RPMI7951 (cell line): ENCODE measurements at places on chromosomes 3 and 15.
A peak's percentile ranks its signal among the peaks of the same experiment; 100 is the strongest.

- DNase-seq = peak; percentile 57
Measured at GRCh38 chr3:30607032-30607833, 832 bp downstream of the TGFBR2 start.

GRCh38 chr15:85792102-85792731 lies 2.5 kb downstream of the KLHL25 start:
- no peak for DNase-seq

DNA sequence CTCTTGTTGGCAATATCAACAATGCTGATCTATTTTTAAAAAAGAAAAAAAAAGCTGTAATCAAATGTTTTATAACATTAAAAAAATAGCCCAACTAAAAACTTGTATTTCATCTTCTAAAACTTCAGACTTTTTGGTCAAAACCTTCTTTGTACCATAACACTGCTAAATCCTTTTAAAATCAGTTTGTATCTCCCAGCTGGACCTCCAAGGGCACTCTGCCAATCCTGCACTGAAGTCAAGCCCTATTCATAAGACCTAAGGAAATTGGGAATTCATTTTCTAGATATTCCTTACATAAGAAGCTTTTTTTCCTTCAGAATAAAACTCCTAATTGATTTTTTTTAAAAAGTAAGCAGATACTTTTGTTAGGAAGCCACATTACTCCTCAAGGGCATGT lies 38.2 kb upstream of the HCLS1 start:
- no peak for DNase-seq

DNA sequence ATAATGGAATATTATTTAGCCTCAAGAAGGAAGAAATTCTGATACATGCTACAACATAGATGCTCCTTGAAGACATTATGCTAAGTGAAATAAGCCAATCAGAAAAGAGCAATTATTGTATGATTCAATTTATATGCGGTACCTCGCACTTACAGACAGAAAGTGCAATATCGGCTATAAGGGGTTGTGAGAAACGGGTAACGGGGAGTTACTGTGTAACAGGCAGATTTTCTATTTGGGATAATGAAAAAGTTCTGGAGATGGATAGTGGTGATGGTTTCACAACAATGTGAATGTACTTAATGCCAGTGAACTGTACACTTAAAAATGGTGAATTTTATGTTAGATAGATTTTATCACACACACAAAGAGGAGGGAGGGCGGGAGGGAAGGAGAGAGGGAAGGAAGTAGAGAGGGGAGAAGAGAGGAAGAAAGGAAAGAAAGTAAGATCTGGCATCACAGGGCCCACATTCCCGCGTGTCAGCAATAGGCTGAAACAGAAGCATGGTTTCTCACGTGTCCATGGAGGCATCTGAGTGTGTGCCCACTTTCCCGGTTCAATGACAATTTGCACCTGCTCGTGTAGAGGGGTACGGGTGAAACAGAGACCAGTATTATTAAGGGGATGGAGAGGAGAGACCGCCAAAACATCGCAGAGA lies 700 bp upstream of the BLM start:
- peak; percentile 7 for DNase-seq

- DNase-seq = peak; percentile 47
Measured at GRCh38 chr3:88203642-88204055, 53.9 kb downstream of the C3orf38 start.

DNA sequence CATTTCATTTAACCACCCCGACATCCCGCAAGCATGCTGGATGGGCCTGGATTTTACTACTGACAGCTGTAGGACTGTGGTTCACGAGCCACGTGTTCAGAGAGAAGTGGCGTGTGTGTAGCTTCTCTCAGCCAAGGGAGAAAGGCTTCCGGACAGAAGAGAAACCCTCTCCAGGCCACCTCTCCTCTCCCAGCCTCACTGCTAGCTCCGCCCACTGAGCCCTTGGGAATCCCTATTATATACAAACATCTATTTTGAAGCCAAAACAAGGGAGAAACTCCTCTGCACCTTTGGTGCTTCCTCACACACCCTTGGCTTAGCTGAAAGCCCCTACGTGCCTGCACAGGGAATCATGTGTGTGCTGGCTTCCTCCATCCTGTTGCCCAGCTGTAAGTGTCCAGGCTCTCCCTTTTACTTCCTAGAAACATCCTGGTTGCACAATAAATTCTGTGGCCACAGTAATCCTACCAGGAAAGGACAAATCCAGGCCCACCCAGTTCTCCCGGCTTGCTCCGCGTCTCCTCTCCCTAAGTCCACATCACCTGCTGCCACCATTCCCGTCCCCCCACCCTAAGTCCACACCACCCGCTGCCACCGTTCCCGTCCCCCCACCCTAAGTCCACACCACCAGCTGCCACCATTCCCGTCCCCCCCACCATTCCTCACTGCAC lies 30.5 kb downstream of the PCSK6 start:
- DNase-seq = no peak

DNA sequence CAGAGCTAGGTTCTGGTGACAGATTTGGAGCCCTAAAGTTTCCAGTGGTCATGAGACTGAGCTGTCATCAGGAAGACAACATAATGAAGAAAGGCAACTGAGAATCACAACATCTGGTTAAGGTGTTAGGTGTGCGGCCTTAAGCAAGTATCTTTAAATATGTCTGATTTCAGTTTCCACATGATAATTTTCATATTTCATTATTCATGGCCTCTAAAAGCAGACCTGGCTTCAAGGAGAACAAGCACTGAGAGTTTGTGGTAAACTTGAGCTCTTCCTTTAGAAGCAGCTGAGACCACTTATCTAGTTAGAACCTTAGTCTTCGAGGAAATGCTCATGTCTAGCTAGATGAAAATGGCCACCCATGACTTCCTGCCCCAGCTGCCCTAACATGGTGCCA lies 25.7 kb upstream of the MYLK start:
- no peak for DNase-seq

GRCh38 chr15:99442252-99442897 lies 123.4 kb upstream of the MEF2A start:
- peak; percentile 84 for DNase-seq

DNA sequence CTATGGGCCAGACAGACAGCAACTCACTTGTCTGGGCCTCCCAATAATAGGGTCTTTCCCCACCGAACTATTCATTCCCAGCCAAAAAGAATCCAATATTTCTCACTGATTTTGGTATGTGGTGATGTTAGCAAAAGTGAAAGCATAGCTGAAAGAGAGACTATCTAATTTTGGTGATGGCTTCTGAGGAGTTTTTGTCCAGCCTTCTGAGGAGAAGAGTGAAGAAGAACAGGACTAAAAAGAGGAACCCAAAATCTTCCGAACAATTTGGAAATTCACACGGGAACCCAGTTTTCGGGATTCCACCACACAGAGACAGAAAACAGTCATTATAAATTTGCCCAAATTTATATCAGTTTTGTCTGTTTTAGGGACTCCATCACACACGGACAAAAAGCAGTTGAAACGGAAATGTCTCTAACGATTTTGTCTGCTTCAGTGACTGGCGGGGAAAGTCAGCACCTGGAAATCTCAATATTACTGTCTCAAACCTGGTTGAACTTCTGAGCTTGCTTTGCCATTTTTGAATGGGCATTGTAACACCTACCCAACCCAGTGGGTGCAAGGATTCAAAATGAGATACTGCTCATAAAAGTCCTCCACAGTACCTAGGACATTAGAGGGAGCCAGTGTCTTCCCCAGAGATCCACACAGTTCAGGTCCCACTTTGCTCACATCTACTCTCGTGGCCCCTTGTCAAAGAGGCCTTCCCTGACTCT lies 9.1 kb downstream of the CD80 start:
- no peak for DNase-seq

- peak; percentile 70 for DNase-seq
Measured at GRCh38 chr3:150449169-150449721, 41.1 kb downstream of the TSC22D2 start.

DNA sequence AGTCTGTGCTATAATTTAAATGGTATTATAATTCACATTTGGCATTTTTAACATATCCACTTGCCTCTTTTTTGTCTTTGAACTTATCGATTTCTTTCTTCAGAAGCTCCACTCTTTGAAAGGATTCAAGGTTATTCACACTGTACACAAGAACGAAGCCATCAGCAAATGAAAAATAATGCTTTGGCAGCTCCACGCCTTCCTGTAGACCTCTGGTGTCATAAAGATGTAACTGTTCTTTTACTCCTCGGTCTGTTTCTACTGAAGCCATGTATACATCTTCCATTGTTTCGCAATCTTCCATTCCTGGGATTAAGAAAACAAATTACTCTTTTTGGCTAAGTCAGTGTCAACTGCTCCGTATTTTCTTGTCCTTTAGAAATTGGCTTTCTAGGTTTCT lies 16.0 kb downstream of the NKIRAS1 start:
- DNase-seq = no peak

DNA sequence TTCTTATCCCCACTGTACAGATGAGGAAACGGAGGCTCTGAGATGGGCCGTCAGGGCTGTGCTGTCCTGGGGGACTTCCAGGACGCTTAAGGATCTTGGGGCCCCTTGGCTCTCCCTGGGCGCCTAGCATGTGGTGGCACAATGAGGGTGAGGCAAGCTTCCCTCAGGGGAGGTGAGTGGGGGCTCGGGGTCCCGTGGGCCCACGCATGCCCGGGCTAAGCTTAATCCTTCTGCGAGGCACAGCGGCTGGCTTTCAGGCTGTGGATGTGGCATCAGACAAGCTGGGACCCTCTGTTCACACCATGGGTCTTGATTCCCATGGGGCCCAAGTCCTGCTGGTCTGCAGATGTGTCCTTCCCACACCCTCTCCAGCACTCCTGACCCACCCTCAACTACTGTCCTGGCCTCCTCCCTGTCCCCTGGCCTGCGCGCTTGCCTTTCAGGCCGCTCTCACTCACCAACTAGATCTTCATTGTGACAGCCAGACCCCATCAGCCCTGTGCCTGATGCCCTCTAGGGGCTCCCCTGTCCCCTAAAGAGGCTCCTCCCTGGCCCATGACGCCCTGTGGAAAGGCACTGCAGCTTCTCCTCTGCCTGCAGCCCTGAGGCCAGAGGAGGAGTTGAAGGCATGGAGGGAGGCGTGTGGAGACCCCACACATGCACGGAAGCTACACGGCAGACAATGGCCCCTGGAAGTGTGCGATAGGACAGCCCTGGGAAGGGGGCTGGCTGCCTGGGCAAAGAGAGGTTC lies 11.3 kb downstream of the DUSP7 start:
- DNase-seq = no peak

GRCh38 chr3:62611541-62612240 lies 238.3 kb upstream of the FEZF2 start:
- peak; percentile 55 for DNase-seq

GRCh38 chr3:98763819-98764418 lies 779 bp downstream of the ST3GAL6 start:
- DNase-seq = no peak

GRCh38 chr3:90145094-90145860 lies 1037.9 kb downstream of the EPHA3 start:
- no peak for DNase-seq

DNA sequence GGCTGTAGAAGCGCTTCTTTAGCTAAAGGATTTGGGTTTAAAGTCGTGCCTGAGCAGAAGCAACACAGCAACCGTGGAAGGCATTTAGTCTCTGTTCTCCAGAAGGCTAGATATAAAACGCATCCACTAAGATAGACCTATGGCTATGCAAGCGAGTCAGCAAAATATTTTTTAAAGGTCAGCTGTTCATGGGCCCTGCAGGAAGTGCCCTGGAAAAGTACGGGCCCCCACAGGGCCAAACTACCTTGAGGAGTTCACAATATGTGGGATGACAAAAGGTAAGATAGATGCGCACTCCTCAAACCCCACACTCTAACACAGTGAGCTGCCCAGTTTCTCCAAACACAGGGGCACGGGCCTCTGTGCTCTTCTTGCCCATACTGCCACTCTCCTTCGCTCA lies 261.6 kb downstream of the VPS13C start:
- no peak for DNase-seq

DNA sequence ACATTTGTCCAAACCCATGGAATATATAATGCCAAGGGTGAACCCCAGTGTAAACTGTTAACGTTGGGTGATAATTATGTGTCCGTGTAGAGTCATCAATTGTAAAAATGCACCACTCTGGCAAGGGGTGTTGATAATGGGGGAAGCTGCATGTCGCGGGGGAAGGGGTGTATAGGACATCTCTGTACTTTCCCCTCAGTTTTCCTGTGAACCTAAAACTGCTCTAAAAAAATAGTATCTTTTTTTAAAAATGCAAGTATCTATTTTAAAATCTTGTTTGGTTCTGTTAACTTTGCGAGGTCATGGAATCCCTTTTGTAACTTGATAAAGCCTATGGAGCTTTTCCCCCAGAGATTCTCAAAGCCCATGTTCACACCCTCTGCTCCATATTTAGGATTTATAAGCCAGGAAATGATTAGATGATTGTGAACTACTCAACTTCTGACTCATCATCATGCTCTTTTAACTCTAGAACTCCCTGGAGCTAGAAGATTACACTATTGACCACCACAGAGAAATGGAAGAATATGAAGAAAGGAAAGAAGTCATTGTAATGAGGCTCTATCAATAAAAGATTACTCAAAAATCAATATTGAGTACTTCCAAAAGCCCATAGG lies 56.1 kb upstream of the C3orf49 start:
- DNase-seq = peak; percentile 71

- peak; percentile 17 for DNase-seq
Measured at GRCh38 chr3:5428607-5429516, 241.4 kb downstream of the EDEM1 start.

DNA sequence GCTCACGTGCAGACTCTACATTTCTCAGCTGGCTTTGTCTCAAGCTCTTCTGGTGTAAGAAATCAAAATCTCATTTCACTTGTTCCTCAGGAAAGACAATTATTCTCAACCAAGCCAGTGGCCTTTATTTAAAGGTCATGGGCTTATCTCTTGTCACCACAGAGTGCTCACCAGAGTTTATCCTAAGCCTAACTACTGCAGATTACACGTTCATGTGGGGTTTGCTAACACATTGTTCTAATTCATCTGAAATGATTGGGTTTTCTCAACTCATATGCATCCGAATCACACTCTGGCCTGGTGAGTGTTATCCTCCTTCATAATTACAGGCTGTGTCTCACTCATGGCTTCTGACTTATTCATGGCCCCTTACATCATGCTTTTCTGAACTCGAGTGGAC lies 83.3 kb upstream of the TSC22D2 start:
- DNase-seq = no peak
